Stimulated activated CD4-positive, alpha-beta T cell treated with anti-CD3 and anti-CD28 coated beads, Interleukin-4, amount 100 ng/mL, for 48 hours (primary cell): ENCODE measurements at places on chromosomes 12 and 14.

DNA sequence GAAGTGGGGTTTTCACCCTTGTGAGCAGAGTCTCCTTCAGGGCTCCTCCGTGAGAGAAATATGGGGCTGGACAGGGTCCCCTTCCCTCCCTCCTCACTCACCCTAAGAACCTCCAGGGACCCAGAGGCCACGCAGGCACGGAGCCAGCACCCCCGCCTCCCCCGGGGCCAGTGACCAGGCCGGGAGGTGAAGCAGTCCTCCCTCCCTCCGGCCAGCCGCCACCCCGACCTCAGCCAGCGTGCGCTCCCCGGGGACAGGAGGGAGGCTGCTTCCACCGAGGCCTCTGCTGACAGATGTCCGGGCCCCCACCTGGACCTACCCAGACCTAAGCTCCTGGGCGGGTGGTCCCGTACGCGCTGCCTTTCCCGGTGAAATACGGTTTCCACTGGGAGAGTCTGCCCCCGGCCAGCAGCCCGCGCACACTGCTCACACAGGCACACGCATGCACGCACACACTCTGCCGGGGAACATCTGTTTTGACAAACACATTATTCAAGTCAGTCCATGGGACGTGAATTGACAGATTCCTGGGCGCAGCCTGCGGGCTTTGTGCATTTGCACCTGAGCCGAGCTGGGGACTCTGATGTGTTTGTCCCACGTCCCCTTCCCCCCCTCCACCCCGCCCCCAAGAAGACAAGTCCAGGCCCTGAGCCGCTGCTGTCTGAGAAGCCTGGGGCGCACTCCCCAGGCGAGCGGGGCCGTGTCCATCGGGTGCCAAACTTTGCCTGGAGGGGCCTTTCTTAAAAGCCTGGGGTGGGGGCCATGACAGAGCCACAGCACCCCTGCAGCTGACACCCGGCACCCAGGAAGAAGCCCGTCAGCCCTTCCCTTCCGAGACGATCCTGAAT, 725 bp downstream of the RIMBP2 start:
- no peak for DNase-seq

DNA sequence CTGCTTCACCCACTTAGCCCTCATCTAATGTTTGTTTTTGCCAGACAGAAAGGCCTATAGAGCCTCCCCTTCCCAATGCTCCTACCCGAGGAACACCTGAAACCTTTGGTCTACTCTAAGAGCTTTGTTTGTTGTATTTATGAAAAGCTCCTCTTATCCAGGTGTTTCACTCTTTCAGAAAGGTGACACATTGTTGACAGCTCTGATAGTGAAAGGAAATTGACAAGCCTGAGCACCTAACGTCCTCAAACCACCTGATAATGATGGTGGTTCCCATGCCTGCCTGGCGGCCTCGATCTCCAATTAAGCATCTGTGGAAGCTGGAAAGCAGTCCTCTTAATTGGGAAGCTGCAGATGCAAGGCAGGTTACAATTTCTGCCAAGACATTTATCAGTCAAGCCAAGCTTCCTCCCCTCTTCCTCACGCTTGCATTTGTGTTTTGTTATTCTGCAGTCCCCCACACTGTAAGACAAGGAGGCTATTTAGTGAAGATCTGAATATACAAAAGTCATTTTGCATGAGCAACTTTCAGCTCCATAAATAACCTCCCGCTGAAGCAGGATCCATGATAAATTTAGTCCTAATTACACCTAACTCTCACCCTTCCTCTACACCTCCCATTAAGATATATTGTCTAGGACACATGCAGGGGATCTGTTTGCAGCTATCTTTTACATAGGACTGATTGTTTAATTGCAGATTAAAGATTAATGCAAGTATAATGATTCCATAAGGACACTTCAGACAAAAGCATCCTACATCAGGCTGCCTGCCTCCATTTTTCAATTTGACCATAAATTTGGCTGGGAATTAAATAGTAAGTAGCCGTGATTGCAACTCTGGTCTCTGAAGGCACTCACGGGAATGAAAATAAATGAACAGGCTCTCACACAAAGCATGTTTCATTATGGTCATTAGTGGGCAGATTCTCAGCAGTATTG, 288.6 kb downstream of the PDZRN4 start:
- DNase-seq: no peak

DNA sequence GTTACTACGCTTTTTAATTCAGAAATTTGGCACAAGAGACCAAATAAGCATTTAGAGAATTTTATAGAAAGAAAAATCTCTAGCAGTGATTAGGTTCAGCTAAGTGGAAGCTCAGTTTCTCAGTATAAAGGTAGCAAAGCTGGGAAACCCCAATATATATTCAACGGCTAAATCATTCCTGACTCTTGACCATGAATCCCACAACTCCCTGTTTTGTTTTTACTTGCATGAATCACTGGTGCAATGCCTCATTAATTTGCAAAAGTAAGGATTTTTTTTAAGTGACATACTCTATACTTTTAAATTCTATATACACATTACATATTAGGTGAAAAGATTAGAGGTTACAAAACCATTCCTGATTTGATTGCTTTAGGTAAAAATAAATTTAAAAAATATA, 74.3 kb upstream of the PLEKHG7 start:
- no peak for DNase-seq

- no peak for DNase-seq
Measured at GRCh38 chr14:60197629-60198303, 32.6 kb upstream of the DHRS7 start.

DNA sequence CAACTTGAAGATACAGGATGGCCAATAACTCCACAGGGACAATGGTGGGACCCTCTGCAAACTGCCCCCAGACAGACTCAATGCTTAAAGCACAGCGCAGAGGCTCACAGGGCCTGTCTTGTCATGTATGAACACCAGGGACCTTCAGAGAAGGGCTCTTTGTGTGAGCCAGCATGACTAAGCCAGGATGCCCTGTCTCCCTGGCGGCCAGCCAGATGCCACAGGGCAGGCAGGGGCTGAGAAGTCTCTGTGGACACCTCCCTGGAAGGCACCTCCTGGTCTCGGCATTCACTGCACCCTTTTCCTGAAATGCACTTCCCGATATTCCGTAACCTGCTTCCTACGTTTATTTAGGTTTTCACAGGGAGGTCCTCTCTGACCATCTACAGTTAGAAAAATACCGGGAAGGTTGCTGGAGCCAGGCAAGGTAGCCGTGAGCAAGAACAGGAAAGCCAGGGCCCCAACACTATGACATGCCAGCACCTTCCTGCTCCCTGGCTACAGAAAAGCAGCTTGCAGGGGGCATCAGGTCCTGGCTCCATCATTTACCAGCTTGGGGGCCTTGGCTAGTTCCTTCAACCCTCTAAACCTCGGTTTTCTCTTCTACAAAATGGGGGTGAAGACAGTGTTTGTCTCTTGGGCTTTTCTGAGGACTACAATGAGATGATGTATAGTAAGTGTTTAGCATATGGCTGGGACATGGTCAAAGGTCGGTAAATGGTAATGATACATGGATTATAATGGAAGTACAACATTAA, 65.0 kb downstream of the PITPNM2 start:
- no peak for DNase-seq
